ENCODE measurements at places on chromosomes 4 and X.

GRCh38 chr4:26594371-26594770 is 10.5 kb downstream of the TBC1D19 start:
- DNase-seq = no peak

DNA sequence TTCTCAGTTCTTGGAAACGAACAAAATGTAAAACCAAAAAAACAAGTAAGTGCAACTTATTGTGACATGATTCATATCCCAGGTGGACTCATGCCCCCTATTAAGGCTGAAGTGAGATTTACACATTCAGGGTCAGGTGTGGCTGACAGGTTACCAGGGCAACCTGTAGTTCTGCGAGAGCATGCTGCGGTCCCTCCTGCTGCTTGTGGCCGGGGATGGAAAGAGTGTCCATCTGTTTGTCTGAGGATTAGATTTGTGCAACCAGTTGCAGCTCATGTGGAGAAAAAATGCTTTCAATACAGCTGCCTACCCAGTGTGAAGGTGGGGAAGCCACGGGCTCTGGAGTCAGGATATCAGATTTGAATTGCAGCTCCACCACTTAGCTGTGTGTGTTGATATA is 78.8 kb downstream of the FAM184B start:
- no peak for DNase-seq

GRCh38 chrX:27976284-27976683 is 5.0 kb downstream of the DCAF8L1 start:
- DNase-seq = no peak

- DNase-seq = no peak
Measured at GRCh38 chr4:134540588-134540987, 339.0 kb upstream of the PABPC4L start.

- no peak for DNase-seq
Measured at GRCh38 chr4:78100060-78100459, 42.9 kb downstream of the FRAS1 start.

DNA sequence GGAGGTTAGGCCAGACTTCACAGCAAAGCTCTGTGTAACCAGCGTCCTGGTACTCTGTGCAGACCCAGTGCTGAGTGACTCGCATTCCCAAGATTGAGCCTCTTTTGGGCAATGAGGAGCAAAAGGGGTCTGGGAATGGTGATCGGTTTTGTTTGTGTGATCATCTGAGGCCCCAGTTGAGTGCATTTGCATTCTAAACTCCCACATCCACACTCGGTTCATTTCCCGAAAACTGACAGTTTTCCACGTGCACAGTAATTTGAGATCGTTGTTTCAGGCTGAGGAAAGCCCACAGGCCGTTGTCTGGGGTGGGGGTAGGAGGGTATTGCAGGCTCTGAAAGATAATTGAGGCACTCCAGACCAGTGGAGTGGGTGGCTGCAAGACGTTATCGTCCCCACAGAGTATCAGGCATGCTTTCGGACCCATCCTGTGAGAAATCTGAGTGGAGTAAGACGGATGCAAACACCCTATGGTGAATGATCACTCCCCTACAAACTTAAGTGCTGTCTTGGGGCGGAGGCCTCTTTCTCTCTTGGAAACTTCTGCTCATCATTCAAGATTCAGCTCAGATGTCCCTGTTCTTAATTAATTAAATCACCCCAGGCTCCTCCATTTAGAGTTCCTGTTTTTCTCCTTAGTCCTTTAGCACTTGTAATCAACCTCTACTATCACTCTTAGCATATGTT is 96.1 kb downstream of the AFF1 start:
- DNase-seq = no peak

DNA sequence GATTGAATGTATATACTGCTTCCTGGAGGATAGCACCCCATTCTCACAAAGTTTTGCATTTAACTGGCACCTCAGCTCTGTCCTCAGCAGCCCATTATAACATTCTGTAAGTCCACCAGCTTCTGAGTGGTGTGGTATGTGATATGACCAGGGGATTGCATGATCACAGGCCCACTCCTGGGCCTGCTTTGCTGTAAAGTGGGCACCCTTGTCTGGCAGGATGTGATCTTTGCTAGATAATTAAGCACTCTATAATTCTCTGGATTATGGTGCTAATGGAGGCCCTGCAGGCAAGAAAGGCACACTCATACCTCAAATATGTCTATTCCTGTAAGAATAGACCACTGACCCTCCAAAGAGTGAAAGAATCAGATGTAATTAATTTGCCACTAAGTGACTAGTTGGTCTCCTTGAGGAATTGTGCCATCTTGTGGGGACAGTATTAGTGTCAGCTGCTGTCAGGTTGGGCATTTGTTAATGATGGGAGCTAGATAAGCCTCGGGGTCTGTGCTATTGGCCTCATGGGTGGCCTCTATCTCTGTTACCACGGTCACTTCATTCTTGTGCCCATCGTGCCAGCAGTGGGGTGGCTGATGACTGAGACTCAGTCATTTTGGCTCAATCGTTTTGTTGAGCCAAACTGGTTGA is 2.2 kb upstream of the CFI start:
- DNase-seq = peak; percentile 21

GRCh38 chrX:103329991-103330390 is at the start of gene TCEAL7:
TSS of gene TCEAL7 (plus strand) at chrX:103330239. CDS start at chrX:103331404, 1,165 bp downstream.
- no peak for DNase-seq

GRCh38 chrX:110920991-110921390 is 125.4 kb upstream of the CHRDL1 start:
- no peak for DNase-seq

DNA sequence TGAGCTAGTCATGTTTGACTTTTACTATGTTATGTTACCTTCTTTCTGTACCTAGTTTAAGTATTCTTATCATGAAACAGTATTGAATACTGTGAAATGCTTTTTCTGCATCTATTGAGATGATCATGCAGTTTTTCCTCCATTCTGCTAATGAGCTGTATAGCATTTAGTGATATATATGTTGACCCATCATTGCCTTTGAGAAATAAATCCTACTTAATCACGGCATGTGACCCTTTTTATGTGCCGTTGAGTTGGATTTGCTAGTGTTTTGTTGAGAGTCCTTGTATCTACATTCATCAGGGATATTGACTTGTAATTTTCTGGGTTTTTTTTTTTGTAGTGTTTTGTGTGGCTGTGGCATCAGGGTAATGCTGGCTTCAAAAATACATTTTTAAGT is 537.7 kb upstream of the AADAT start:
- no peak for DNase-seq

GRCh38 chrX:22060415-22061280 is 28.5 kb downstream of the PHEX start:
- DNase-seq = peak; percentile 10

GRCh38 chr4:146401274-146401673 is 120.5 kb downstream of the SLC10A7 start:
- no peak for DNase-seq

DNA sequence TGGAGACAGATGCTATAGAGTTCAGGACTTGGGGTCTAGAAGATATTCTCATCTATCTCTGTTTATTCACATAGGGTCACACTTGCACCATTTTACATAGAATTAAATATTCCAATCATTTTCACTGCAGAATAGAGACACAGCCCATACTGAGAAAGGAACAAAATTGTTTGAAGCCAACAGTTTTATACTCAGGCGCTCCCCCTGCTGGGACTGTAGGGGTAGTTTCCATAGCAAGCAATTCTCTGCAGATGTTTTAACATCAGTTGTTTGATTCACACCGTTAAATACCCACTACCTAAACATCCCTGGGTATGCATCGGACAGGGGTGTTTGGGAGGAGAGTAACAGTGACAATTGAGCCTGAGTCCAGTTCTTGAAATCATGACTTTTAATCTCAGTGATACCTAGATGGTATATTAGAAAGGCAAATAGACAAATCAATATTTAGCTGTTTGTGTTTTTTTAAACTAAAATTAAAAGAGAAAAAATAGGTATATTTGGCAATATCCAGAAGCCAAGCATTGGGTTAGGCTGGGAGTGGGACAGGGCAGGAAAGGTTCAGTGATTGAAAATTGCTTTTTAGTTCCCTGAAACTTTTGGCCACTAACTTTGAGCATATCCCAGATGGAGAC is 33.8 kb downstream of the LONRF3 start:
- peak; percentile 62 for DNase-seq

DNA sequence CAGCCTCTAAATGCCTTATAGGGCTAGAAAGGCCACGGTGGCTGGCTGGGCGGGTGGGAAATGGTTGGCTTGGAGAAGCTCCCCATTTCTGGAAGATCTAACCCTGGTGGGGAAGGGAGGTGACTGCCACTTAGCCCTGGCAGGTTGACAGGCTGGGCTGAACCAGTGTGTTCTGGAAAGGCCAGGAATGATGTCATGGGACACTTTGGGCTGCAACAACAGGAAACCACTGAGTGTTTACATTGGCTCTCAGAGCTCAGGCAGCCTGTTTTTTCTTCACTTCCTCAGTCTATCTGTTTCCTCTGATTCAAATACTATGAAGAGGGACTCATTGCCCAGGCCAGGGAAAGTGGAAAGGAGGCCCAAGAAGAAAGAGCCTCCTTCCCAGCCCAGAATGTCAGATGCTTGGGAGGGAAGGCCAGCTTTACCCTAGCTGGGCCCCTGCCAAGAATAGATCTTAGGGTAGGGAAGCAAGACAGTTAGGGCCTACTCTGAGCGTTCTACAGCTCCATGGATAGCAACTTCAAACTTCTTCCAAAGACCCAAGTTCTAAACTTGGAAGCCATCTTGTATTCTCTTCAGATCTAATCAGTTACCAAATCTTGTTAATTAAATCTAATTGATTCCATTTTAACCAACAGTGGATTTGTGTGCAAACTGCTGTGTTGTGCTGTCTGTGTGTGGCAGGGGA is 65.8 kb upstream of the MSN start:
- peak; percentile 60 for DNase-seq

- no peak for DNase-seq
Measured at GRCh38 chrX:15014281-15014680, 141.1 kb downstream of the MOSPD2 start.

DNA sequence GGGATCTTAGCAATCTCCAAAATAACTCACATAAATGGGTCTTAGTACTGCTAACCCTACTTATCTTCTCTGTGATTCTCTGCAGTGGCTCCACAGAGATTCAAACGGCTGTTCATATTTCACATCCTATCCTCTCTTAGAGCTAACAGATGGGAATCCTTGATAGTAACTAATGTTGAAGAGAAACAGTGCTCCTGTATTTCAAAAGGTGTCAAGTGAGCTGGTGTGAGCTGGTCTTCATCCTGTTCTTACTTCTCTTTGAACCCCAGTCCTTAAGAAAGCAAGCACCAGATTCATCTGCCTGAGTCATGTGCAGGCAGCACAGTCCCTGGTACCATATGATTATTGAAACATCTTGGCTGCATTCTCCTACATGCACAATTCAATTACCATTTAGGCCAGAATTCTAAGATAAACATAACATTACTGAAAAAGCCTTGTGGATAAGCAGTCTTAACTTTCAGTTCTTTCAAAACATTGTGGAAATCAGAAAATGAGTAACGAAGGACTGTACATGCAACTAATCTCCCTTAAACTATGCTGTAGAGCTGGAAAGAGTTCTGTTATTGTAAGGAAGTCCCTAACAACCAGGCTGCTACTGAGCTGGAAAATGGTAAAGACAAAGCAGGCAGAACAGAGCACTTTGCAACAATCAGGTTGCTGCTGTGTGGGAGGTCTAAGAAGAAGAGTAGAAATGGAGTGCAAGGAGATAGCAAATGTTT is 153.1 kb downstream of the NPNT start:
- DNase-seq = peak; percentile 5

DNA sequence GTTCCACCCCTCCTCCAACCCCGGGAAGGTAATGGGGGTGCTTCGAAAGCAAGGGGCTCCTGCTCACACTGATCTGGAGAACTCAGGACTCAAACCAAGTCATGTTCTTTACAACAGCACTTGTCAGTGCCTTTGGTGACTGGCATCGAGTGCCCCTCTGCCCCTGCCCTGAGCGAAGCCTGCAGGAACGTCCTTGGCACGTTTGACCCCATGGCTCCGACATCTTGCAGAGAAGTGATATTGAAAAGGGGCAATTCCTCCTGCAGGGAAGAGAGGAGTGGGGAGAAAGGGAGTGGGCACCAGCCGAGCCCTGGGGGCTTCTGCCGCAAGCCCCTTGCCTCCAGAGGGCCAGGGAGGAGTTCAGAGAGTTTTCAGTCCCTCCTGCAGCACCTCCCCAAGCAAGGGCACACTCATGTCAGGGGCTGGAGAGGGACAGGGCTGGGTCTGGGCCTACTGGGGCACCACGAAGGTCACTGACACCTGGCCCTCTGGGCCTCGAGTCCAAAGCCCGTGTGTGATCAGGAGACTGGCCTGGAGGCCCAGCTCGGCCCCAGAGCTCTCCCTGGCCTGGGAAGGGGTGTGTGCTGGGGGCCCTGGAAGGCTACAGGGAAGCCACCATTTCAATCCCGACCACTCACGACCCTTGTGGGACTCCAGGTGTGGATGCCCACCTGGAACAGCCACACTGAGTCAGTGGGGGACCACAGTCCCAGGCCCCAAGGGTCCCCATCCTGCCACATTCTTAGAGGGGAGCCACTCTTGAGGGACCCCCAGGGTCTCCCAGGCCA is 94.9 kb upstream of the NKX1-1 start:
- DNase-seq = no peak

- DNase-seq = no peak
Measured at GRCh38 chrX:1380672-1381233, 11.2 kb downstream of the SLC25A6 start.

DNA sequence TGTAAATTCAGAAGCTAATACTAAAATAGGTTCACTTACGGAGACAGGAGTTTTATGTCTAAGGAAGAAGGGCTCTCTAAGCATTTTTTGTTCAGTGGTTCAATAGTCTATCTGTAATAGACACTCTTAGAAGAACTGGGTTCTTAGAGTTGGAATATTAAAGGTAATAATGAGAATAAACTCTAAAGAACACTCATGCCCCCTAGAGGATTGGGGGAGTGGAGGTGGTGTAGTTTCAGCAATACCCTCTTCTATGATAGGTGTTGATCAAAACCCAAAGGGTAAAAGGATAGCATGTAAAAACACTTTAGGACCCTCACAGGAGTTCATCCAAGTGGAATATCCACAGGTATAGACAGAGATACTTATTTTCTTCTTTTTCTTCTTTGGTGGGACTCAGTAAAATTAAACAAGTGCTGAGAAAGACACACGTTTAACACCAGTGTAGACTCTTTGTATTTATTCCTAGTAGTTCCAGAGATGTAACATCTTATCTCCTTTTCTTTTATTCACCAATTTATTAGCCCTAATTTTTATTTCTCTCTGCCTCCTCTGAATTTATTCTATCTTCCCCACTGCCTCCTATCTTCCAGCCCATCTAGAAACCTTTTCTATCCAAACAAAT is 25.7 kb upstream of the MND1 start:
- peak; percentile 45 for DNase-seq

GRCh38 chrX:71652405-71652804 is 14.9 kb upstream of the LOC101059915 start:
- DNase-seq = peak; percentile 68

DNA sequence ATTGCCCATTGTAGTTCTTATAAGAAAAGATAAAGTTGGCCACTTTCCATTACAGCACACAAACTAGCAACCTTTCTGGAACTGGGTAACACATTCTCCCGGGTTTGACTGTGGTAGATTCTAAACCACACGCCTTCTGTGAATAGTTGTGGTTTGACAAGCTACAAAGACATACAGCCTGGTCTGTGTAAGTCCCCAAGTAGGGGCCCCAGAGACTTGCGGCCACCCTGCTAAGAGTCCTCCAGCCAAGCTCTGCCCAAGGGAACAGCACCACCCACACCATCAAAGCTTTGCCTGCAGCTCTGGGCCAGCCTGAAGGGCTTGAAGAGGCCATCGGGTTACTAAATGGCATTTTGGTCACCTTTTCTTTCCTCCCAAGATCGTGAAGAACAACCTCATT is 203.4 kb downstream of the MAML3 start:
- no peak for DNase-seq

GRCh38 chr4:16129336-16129735 is 45.5 kb upstream of the PROM1 start:
- no peak for DNase-seq

Measured in AG08396 (cell line).